ENCODE measurements at places on chromosomes 1 and 21. TPM values are rescaled to one million over a fixed set of nuclear protein-coding genes. Genes with fewer than 3 reads are reported as not detected.
A peak's percentile ranks its signal among the peaks of the same experiment; 100 is the strongest.

- peak; percentile 82 for DNase-seq
These were observed 13.3 kb downstream of the POLR3GL start for GRCh38 chr1:145977486-145978470.

LCE1B gene
- not detected for total RNA-seq

GRCh38 chr1:203638103-203638475 lies 11.5 kb downstream of the ATP2B4 start:
- no peak for DNase-seq

DNA sequence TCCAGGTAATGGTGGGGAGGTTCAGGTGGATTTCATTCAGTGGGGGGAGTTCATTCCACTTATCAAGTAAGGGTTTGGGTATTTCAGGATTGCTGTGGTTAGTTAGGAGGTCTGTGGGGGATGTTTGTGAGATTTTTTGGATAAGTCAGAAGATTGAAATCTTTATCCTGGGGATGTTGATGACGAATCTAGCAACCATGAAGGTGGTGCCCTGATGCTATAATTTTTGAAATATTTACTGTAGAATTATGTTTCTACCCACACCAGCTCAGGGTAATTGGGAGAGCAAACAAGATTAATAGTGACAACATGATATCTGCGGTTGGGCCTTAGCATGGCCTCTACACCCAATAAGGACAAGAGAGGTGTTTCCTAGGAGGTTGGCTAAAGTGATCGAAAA lies 28.3 kb downstream of the SUCO start:
- no peak for DNase-seq

- no peak for DNase-seq
These were observed 106.4 kb downstream of the CTH start for GRCh38 chr1:70517444-70517843.
